ENCODE measurements at places on chromosomes 12 and 14.

- no peak for DNase-seq
Measured at GRCh38 chr14:95391331-95391730, 71.6 kb upstream of the CLMN start.

DNA sequence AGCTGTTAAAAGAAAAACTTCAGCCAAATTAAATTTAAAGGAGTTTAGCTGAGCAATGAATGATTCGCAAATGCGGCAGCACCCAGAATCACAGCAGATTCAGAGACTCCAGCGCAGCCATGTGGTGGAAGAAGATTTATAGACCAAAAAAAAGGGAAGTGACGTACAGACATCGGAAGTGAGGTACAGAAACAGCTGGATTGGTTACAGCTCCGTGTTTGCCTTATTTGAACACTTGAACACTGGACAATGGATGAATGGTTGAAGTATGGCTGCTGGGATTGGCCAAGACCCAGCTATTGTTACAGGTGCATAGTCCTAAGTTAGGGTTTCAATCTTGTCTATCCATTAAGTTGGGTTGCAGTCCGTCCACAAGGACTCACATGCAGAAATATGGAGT lies 42.6 kb downstream of the GALNT8 start:
- no peak for DNase-seq

DNA sequence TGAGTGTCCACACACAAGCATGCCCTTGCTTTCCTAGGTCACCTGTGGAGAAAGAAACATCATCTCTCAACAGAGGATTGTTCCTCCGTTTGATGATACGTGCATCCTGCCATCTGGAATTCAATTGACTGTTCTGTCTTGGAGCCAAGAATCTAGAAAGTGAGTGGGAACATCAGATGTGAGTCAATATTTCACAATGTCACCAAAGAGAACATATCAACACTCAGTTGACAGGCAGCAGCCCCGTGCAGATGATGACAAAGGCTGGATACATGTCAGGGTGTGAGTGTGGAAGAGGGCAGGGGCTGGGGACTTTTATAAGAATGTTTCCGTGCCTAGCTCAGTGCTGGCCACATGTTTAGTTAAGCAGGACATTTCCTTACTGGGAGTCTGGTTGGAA lies 76.1 kb downstream of the TBC1D30 start:
- DNase-seq, result no peak

DNA sequence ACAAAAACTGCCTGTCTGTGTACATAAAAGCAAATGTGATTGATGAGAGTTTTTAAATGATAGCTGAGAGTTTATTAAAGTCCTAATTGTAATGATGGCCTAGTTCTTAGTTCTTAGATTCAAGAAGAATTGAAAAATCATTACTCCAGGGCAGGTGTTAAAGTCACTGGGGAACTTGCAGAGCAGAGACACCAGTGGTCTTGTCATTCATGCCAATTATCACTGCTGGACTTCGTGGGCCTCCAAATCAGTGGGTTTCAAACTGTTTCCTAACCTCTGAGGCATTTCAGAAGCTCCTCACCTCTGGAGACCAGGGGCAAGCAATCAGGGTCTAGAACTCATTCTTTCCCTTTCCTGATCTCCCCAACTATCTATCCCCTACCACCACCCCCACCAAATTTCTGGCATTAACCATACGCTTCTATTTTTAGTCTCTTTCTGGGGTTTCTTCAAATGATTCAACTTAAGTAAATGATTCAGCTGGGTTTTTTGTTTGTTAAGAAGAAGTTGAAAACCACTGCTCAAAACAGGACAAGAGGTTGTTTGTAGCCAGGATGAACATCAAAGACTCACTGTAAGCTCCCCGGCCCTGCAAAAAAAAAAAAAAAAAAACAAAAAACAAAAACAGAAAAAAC lies 80.1 kb downstream of the CEP83 start:
- no peak for DNase-seq

DNA sequence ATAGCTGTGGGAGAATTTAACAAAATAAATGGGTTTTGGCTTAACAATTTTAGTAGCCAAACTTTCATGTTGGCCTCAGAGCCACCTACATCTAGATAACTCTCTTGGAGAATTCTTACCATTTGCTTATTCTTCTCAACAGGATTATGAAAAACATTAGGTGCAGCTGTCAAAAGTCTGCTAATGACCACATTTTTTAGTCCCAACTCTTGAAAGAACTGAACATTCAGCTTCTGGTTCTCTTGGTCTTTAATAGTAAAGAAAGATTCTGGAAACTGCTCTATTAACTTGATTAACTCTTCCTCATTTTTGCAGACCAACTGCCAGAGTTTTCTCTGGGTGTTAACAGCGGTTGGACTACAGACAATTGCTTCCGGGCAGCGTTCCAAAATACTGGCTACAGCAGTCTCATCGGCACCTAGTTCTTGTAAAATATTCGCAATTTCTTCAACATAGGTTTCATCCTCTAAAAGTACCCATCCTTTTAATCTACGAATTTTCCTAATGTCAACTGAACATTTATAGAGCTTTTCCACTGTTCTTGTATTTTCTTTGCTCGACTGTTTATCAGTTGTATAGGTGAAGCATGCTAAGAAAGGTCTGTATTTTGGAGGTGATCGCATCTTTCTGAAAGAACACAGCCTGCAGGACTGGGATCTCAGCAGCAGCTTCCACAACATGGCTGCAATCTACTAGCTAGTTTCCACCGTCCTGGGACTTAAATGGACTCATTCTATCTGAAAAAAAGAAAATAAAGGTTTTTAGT lies 8.7 kb downstream of the MTERF2 start:
- DNase-seq, result no peak
